SK-MEL-5 (cell line): ENCODE measurements at places on chromosomes 1 and 21.

DNA sequence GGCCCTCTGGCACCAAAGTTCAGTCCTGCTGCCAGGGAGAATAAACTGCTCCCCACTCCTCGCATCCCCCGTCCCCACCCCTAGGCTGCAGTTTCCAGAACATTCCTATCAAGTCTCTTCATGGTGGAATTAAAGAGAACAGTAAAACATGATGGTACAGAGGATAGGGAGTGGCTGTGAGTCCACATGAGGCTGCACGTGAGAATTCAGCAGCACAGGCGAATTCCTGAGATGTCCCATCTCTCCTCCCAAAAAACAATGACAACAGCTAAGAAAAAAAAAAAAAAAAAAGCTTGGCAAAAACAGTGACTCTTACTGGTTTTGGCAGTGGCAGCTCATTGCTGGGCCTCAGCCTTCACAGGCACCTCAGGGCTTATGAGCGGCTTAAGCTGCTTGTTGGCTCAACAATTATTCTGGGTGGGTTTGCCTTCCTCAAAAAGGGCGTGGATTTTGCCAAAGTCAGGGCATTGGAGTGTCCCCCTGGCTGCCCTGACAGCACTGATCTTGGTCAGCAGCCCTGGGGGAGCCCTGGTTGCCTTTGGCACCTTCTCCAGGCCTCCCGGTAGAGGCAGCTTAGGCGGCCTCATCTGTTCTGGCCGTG is 5.7 kb upstream of the IFFO2 start:
- DNase-seq = no peak

GRCh38 chr1:176893625-176894352 is 270.7 kb downstream of the ASTN1 start:
- DNase-seq = no peak

DNA sequence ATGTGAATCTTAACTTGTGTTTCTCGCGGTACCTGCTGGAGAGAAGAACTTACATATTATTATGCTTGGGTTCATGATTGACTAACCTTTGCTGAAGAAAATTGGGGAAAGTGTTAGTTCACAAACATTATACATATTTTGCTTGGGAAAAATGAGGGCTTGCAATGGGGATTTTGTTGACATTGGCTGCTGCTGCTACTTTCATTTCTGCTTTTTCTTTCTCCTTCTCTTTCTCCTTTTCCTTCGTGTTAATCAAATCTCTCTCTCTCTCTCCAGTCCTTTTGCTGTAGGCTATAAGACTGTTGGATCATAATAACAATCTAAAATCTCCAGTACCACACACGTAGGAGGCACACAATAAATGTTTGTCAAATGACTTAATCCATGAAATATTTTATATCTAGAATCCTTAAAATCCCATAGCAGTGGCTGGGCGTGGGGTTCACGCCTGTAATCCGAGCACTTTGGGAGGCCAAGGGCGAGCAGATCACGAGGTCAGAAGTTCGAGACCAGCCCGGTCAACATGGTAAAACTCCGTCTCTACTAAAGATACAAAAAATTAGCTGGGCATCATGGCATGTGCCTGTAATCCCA is 23.0 kb downstream of the IRF2BP2 start:
- no peak for DNase-seq

DNA sequence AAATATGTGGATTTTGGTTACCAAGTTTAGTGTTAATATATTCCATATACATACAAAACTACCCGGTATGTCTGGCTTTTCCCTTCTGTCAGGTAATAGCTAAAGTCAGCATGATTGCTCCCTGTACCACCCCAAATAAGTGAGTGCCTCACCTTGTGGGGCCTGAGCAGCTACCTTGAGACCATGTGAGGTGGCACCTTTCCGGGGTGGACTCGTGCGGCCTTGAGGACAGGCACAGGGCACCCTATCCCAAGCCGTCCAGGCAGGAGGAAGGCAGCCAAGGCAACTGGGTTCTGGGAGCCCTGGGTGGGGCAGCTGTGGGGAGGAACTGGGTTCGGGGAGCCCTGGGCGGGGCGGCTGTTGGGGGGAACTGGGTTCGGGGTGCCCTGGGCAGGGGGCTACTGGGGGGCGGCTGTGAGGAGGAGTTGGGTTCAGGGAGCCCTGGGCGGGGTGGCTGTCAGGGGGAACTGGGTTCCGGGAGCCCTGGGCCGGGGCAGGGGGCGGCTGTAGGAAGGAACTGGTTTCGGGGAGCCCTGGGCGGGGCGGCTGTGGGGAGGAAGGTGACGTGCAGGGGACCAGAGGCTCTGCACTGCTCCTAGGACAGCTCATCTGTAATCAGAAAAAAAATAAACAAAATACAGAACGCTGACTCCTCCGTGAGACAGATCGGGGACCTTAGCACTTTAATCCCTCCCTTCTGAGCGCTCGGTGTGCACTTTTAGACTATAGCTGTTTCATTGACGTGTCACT is 63.3 kb downstream of the POFUT2 start:
- DNase-seq = no peak

- DNase-seq = no peak
Measured at GRCh38 chr1:182671750-182672486, 12.5 kb downstream of the RGS8 start.

DNA sequence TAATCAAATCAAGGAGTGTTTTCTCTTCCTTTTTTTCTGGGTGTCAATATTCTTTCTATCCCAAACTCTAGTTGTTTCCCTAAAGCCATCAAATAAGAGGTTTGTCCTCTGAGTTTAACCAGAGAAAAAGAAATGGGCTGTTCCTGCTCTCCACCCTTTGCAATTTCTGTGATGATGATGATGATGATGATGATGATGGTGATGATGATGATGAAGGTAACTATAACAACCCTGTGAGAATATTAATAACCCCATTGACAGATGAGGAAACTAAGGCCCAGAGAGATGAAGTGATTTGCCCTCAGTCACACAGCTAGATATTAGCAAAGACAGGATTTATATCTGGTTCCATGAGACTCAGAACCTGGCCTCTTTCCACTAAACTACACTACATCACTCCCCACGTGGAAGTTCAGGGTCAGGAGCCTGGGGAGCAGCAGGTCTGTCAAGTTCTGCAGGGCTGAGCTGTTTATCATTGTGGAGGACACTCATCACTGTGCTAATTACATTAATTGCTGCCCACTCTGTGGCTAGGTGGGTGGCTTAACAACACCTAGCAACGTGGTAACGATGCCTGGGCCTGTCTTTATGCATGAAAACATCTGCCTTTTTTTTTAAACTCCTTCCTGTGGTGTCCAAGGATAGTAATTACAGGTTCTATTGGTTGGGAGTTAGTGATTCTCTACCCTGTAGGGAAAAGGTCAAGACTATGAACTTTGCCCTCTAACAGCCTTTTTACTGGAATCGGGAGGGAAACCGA is 19.0 kb upstream of the JUN start:
- no peak for DNase-seq

DNA sequence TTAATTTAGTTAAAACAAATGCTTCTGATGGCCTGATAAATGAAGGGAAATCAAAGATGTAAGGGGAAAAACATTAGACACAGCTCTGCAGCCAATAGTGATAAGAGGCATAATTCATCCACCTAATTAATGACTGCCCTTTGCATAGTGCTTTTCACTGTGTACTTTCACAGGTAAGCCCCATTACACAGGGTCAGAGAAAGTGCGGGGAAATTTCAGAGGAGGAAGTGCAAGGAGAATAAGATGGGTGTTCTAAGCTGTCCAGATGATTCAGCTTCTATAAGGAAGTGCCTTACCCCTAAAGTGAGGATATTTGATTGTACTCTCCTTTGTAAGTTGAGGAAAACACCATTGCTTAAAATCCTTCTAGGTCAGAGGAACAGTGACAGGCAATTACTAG is 88.0 kb downstream of the NR5A2 start:
- DNase-seq = no peak

DNA sequence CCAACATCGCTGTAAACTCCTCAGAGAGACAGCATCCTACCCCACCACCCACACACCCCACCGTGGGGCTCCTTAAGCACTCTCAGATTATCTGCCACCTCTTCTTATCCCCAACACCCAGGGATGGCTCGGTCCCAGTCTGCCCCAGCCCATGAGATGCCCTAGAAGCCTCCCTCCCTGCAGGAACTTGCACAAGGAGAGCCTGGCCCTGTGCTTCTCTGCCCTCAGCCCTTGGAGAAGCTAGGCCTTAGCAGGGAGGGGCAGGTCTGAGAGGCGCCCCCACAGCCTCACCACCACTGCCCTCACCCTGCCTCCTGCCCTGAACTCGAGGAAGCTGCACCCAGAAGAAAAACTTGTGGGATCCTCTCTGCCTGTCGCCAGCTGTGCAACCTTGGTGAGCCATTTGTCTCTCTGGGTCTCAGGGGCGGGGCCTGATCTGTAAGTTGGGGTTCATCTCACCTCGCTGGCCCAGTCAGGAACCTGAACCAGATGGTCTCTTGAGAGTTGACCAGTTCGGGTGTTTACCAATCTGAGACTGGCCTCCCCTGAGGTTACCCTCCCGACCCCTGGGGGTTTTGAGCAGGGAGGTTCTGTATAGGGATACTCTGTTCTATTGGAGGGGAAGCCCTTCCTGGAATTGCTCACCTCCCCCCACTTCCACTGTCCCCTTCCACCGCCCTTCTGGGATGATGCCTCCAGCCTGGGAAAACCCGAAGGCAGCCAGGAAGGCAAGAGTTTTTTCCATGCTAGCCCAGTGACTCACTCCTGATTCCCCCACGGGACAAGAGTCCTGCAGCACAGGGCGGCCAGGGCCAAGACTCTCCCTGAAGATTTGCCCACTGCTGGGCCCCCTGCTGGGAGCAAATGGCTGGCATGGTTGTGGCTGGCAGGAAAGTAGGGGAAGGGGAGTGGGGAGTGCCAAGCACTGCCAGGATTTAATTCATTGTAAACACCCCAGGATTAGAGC is at the start of gene S100A3:
TSS of gene S100A3 (minus strand) at position 537 of the 967 bp plus-strand sequence. CDS start 773 bp downstream, outside the sequence.
- DNase-seq = peak; percentile 72

DNA sequence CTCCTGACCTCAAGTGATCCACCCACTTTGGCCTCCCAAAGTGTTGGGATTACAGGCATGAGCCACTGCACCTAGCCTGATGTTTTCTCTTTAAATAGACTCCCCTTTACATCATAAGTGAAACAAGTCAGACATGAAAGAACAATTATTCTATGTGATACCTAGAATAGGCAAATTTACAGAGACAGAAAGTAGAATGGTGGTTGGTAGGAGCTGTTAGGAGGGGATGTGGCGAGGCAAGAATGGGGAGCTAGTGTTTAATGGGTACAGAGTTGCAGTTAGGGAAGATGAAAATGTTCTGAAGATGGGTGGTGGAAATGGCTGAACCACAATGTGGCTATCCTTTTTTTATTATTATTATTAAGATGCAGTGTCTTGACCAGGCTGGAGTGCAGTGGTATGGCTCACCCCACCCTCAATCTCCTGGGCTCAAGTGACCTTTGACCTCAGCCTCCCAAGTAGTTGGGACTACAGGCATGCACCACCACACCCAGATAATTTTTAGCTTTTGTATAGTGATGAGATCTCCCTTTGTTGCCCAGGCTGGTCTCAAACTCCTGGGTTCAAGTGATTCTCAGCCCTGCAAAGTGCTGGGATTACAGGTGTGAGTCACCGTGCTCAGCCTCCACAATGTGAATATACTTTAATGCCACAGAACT is 28.4 kb downstream of the ELF3 start:
- DNase-seq = no peak

GRCh38 chr1:213745451-213745850 is 242.3 kb upstream of the PROX1 start:
- no peak for DNase-seq

DNA sequence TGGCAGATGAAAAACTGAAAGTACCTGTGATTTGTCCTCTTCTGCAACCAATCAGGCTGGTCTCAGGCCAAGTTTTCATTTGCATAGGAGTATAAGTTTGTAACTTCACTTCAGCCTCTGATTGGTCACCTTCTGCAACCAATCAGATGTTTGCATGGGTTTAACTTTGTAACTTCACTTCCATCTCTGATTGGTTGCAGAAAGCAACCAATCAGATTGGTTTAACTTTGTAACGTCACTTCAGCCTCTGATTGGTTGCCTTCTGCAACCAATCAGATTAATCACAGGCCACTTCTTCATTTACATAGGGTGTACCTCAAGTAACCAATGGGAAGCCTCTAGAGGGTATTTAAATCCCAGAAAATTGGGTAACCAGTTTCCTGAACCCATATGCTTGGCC is 18.9 kb upstream of the TUT4 start:
- peak; percentile 42 for DNase-seq

DNA sequence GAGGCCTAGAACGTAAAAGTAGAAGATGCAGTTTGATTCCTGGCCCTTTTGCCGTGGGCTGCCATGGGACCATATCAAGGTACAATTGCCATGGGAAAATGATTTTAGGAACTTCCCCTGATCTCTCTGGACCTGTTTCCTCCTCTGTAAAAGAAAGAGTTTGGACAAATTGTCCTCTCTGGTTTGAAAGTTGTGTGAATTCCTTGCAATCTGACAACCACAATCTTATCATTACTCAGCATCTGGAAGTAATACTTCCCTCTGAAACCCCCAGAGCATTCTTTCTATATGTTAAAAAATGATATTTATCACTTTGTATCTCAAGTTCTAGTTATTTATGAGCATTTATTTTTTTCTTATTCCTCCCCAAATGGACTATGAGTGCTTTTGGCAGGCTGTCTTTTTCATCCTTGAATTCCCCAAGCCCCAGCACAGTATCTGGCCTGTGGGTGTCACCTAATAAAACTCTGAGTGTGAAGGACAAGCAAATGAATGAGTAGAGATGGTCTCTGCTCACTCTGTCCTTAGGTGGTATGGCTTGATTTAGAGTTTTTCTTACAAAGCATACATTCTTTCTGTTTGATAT is 181.1 kb downstream of the DYRK1A start:
- no peak for DNase-seq

DNA sequence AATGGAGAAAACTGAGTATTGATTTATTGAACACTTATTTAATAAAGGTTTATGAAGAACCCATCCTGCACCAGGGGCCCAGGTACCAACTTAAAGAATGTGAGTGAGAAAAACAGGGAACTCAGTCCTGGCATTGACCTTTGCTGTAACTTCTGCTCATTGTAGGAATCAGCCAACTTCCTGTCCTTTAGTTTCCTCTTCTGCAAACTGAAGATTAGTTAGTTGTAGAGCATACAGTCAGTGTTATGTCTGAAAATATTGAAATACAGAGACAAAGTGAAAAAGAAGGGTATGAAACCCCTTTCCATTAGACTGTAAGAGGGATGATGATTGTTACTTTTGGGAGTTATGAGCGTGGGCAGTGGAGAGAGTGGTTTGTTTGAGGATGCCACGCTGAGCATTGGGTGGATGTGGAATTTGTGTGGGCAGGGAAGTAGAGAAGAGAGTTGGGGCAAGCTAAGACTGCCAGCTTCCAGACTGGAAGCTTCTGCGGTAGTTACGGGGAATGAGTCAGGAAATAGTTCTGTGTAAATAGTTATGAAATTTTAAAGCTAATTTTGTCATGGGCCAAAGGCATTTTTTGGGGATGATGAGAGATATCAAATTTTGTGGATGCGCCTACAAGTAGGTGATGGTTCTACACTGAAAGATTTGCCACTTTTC is 89.2 kb downstream of the GPR88 start:
- no peak for DNase-seq

DNA sequence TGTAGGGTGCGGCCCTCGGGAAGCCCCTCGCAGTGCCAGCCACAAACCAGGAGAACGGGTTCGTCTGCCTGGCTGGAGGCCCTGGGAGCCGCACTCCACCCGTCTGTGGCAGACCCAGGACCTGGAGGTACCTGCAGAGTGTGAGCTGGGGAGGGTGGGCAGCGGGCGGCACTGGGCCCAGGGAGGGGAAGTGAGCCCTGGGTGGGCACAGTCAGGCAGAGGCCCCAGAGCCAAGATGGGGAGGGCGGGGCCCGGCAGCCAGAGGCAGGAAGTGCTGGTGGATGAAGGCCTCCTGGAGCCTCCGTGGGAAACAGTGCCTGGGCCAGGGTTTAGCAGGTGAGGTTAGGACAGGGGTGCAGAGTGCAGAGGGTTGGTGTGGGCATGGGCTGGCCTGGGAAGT is 4.0 kb upstream of the PEX10 start:
- DNase-seq = no peak
